ENCODE measurements at places on chromosomes 3 and 15.

DNA sequence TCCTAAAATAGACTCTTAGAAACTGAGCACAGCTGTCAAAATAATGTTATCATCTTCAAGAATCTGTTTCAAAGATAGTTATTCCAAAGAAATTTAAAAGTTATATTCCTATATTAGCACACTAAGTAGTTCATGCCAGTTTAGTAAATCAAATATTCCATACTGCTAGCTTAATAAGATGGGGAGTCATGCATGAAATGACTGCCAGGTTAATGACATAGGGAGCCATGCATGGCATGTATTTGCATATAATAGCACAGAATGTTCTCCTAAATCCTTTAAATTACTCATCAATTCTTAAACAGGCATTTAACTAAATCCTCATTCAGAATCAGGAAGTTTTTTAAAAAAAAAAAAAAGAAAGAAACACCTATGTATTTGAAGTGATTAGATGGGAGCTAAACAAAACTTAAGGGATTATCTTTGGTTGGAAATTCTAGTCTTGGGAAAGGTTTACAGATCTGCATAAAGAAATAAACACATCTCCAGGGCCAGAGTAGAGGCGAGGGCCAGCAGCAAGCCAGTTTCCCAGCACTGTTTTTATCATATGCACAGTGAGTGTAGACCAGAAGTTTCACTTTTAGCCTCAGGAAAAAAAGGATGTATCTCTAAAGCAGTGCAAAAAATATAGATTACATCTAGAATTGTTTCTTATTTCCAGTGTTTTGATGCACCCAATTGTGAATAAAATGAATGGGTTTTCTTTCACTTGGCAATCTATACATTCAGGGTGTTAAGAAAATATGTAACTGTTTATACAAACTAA, 366.4 kb upstream of the AGTR1 start:
- DNase-seq, result no peak

DNA sequence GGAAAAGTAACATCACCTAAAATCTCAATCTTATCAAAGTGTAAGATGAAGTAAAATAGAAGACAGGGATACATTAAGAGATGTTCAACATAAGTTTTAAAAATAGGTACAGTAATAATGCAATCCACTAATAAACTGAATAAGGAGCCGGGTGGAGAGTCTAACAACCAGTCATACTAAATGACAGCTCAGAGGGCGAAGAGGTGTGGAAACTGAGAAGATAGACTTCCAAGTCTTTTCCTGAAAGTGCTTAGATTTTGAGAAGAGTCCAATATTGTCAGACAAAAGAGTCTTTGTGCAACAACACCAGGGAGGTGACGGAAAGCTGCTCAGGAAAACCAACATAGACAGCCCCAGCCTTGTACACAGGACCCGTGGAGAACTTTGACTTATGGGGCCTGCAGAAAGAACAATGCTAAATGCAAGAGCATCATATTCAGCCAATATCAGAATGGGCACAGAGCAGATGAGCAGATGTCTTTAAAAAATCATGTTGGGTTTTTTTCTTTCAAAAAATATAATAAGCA, 66.4 kb downstream of the MECOM start:
- DNase-seq, result no peak

GRCh38 chr3:106810300-106810875, 566.9 kb upstream of the CCDC54 start:
- no peak for DNase-seq

- no peak for DNase-seq
Observed at GRCh38 chr3:112644453-112644852, 3.5 kb upstream of the CCDC80 start.

Measured in glutamatergic neuron (in vitro differentiated cells).